ENCODE measurements at places on chromosomes 2 and 18. TPM values are rescaled to one million over a fixed set of nuclear protein-coding genes. Genes with fewer than 3 reads are reported as not detected.

DNA sequence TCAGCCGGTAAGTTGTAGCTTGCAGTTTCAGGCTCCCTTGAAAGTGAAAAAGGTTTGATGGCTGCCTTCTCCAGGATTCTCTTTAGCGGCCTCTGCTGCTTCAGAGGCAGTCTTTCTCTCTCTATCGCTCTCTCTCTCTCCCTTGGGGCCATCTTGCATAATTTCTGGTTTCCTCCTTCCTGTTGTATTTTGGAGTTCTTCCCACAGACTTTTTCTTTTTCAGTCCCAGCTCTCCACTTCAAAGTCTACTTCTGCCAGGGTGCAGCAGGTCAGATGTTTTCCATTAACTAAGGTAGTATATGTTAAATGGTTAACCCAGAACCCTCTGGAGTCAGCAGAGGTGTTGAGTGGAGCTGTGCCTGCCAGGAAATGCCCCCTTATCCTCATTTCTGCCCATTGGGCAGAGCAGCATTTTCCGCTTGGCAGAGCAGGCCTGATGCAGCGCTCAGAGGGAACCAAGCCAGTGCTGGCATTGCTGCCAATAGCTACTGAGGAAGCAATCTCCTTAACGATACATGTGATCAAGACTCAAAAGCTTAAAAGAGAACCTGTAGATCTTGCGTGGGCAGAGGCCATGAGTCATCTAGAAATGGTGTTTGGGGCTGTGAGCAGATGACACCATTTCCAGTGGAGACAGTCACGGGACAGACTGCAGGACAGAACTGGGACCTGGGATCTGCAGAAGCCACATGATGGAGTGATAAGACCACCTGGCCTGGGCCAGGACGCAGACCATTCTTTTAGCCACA lies 20.8 kb downstream of the DBI start:
- DNase-seq, result peak; percentile 84

DNA sequence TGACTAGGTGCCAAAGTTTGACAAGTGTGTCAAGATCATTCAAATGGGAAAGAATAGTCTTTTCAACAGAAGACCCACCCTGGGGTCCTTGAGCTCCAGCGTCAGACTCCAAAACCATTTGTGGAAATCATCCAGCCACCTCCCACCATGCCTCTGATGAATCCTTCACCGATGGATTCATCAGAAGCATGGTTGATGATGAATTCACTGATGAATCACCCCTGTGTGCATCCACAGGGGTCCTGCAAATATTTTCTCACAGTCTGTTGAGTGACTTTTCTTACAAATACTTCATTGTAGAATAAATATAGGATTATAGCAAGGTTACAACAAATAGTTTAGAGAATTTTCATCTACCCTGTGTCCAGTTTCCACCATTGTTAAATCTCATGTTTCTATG lies 4.3 kb downstream of the UGT1A9 start:
- no peak for DNase-seq

DNA sequence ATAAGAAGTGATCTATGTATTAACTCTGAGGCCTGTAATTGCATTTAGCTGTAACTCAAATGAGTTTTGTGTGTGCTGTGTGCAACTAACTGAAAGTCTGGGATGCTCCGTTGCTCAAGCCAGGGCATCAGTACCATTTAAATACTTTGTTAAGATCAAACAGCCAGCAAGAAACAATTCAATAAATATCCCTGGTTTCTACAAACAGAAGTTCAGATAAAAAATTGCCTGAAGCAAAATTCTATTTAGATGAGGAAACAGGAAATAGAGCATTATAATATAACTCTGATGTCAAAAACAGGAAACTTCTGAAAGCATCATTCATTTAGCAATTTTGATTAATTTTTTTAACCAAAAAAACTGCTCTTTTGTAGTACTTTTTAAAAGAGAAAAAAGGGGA lies 18.9 kb upstream of the SLC38A11 start:
- no peak for DNase-seq

DNA sequence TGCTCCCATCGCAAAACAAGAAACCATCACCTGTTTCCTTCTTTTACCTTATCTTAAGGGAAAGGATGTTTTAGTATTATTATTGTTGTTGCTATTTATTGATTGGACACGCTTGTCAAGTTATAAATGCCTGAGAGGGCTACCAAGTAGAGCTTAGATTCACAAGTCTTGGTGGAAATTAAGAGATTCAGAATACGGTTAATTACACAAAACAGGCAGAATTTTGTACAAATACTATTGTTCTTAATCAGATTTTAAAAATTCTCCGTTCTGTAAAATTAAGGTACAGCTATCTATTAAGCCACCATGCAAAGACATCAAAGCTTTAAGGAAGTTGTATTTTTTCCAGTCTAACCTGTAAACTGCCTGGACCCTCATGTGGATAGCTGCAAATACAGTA lies 1.1 kb upstream of the ZNF521 start:
- no peak for DNase-seq

DNA sequence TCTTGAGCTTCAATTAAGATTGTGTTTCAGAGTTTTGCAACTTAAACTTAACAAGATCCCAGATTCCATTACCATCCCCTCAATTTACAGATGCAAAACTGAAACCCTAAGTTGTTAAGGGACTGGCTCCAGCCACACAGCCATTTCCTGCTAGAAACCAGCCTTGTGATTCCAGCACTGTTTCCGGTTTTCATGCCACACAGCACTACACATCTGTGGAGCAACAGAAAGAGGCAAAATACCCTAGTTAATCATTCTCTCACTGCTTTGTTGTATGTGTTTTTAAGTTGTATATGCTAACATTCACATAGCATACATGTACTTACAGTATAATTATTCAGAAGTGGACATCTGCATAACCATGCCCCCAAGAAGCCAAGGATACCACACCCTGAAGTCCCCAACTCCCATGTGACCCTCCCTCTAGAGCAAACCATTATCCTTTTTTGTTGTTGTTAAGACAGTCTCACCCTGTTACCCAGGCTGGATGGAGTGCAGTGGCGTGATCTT lies 87.4 kb downstream of the MYO5B start:
- DNase-seq, result no peak

GRCh38 chr2:73961274-73961673 lies 23.4 kb upstream of the TET3 start:
- no peak for DNase-seq

DNA sequence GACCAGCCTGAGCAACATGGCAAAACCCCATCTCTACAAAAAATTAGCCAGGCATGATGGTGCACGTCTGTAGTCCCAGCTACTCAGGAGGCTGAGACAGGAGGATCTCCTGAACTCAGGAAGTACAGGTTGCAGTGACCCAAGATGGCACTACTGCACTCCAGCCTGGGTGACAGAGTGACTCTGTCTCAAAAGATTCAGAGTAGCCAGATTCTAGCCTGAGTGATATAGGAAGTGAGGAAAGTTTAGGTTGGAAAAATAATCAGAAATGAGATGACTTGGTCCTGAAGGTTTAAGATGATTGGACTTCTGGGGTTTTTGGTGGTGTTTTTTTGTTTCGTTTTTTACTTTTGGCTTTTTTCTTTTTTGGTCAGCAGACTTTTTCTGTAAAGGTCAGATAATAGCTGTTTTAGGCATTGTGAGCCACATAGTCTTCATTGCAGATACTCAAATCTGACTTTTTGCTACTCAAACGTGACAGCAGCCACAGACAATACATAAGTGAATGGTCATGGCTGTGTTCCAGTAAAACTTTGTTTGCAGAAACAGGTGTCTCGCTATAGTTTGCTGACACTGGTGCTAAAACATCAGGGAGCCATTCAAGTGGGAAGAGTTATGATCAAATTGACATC lies 104.1 kb upstream of the UBXN4 start:
- DNase-seq, result no peak

- no peak for DNase-seq
Measured at GRCh38 chr2:150020937-150021673, 433.5 kb upstream of the MMADHC start.

DNA sequence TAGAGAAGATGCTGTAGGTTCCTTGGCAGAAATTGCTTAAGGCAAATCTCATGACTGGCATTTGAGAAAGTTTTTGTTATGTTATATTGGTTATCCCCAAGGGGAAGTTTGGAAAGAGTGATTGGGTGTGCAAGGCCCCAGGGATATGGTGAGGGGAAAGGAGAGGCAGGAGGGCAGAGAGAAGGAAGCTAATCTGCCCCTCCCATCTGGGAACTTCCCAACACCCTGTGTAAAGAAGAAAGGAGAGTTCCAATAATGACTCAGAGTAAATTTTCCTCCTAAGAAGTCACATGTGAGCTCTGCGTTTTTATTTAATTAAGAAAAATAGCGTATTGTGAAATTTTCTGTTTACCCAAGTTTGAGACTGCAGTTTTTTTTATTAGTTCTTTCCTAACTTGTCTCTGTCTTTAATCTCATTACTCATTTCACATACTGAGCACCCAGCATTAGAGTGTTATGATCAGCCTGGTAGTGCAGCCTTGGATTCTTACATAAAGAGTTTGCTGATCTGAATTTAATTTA lies 3.1 kb upstream of the KYNU start:
- DNase-seq, result peak; percentile 75

GRCh38 chr18:58865033-58865590 lies 435 bp downstream of the ZNF532 start:
- no peak for DNase-seq

DNA sequence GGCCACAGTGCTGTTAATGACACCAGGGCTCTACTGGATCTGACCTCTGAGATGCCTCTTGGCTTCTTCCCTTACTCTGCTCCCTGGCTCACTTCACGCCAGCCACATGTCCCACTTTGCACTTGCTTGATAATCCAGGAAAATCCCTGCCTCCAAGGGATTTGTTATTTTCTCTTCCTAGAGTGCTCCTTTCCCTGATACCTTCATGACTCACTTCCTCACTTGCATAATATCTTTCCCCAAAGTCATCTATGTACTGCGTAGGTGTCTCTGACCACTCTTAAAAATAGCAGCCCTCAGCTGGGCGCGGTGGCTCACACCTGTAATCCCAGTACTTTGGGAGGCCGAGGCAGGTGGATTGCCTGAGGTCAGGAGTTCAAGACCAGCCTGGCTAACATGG lies 572.3 kb downstream of the PLCL1 start:
- no peak for DNase-seq

- DNase-seq, result no peak
Measured at GRCh38 chr2:110146183-110146944, 30.7 kb upstream of the MALL start.

DNA sequence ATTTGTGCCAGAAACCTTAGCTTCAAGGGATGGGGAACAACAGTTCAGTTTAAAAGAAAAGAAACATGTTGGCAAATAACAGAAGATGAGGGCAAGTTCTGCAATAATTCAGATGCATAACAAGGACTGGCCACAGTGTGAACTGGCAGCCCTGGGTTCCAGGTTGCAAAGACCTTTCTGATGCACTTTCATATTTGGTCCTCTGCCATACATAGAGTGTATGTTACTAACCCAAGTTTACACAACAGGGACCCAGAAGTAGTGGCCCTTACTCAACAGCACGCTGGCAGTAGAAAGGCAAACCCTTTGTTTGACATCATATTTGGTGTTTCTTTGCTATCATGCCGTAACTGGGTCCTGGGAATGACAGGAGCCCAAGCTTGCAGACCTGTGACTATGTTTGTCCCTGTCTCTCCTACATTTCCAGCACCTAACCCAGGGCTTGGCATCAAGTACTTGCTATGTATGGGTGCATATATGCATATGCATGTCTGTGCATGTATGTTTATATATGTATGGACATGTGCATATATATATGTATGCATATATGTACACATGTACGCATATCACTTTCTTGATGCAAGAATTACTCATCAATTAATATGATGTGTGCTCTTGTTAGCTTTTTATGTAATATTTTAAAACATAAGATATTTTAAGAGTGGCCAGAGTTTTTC lies 94.3 kb downstream of the MBP start:
- DNase-seq, result no peak

- DNase-seq, result peak; percentile 84
Measured at GRCh38 chr18:74597034-74597661, 522 bp upstream of the ZNF407 start.

DNA sequence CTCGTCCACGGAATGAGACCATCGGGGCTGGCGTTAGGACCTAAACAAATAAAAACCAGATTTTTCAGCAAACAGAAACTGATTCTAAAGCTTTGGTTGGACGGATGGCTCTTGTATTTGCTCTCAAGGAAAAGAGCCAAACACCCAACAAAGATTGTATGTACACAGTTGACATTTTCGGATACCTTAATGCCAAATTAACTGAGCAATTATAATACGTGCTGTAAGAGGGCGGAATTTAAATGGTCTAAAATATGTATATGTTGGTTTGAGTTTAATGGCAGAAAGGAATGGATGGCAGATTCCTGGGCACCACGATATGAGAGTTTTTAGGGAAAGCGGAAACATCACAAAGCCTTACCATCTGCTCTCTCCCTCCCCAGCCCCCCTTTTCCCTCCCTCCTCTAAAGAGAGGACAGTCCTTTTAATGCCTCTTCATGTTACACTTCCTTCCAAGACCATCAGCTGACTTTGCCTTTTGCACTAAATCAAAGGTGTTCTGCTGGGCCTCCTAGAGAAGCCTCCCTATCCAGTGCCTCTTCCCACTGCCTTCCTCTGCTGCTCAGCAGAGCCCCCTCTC lies 33.3 kb downstream of the STAT1 start:
- DNase-seq, result no peak

GRCh38 chr2:25362434-25363145 lies 20.9 kb upstream of the DNMT3A start:
- no peak for DNase-seq

DNA sequence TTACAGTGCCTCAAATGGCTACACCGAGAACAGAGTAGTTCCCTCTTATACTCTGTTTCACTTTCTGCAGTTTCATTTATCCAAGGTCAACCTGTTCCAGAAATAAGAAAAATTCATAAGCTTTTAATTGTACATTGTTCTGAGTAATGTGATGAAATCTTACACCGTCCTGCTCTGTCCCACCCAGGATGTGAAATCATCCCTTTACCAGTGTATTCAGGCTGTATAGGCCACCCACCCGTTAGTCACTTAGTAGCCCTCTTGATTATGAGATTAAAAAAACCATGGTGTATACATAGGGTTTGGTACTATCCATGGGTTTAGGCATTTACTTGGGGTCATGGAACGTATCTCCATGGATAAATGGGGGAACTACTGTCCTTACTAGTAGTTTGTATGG lies 29.8 kb downstream of the STARD6 start:
- no peak for DNase-seq

The HOXD13 gene
- 0.19 TPM for total RNA-seq

The GPR45 gene
- total RNA-seq, result not detected

The LYPD6 gene
- total RNA-seq, result 1.9 TPM

The ATP8B1 gene
- 59.1 TPM for total RNA-seq

The SP140 gene
- total RNA-seq, result 0.47 TPM

The STAM2 gene
- 33.6 TPM for total RNA-seq

The RGPD4 gene
- total RNA-seq, result not detected

The GKN2 gene
- total RNA-seq, result not detected

The UPP2 gene
- not detected for total RNA-seq

The ACMSD gene
- total RNA-seq, result not detected

Data from suprapubic skin (tissue), 4 donors.